ENCODE measurements at places on chromosomes 6 and 20.

GRCh38 chr6:169045486-169045885 lies 208.2 kb downstream of the THBS2 start:
- no peak for DNase-seq

GRCh38 chr20:63129991-63130657 lies 85.8 kb downstream of the YTHDF1 start:
- peak; percentile 2 for DNase-seq

DNA sequence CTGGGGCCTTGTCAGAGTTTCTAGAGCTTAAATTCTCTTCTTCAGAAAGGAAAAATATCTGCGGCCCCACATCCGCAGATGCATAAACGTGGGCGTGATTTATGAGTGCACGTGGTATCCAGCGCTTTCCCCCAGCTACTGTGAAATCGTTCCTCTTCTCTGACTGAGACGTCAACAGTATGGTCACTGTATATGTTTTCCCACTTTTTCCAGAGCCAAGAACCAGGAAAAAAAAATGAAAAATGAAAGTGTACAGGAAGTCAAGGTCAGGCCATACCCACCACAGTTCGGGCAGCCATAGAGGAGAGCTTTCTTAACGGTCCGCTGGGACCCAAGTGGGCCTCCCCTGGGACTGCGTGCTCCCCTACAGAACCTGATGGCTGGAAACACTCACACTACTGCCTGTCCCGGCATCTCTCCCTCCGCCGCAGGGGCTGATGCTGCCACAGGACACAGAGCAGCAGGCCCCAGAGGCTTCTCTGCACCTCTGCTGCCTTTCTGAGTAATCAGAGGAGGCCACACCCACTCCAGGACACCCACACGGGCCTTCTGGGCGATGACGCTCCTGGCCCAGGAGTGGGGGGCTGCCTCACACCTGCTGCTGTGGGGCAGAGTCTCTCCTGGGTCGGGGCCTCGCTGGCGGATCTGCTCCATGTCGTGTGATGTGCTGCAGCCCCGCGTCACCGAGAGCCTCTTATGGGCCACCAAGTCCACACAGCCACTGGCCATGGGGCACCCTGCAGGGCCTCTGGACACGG lies 16.4 kb upstream of the STX16 start:
- no peak for DNase-seq

DNA sequence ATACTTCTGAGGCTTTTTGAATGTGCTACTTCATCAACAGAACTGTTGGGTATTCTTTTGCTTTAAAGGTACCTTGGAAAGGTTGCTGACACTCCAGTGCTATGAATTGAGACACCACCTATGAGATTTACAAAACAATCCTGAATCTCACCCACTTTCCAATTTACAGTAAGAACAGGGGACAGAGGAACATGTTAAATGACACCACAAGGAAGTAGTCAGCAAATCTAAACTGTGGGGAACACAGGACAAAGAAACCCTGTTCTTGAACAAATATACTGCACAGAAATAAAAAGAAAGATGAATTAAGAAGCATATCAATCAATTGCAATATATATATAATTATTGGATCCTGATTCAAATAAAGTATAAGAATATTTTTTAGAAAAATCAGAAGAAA lies 216.7 kb upstream of the ARID1B start:
- no peak for DNase-seq

GRCh38 chr6:108518714-108519576 lies 41.8 kb upstream of the FOXO3 start:
- DNase-seq = no peak

DNA sequence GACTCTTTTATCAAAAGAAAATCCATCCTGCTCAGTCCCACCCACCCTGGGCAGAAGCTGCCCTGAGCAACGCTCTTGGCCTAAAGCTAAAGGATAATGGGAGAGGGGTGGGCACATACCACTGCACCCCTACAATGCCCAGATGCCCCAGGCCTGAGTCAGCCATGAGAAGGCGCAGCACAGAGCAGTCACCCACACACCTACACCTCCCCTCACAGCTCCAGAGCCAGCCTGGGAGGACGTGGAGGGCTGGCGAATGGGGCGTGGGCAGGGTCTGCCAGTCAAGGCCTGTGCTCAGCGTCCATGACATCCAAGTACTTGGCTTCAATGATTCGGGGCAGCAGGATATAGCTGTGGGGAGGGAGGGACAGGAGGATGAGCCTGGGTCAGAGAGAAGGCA lies 11.5 kb downstream of the SLC4A11 start:
- no peak for DNase-seq

DNA sequence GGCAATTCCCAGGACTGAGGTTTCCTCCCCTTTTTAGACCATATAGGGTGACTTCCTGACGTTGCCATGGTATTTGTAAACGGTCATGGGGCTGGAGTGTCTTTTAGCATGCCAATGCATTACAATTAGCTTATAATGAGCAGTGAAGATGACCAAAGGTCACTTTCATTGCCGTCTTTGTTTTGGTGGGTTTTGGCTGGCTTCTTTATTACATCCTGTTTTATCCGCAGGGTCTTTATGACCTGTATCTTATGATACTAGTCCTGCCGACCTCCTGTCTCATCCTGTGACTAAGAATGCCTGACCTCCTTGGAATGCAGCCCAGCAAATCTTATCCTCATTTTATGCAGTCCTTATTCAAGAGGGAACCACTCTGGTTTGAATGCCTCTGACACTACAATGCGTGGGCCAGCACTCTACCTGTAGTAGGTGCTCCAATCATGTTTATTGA lies 190.1 kb downstream of the KCNQ5 start:
- no peak for DNase-seq

- DNase-seq = no peak
Measured at GRCh38 chr20:45774945-45775344, 16.7 kb downstream of the WFDC3 start.

GRCh38 chr6:29666826-29667130 lies 9.9 kb downstream of the MOG start:
- DNase-seq = no peak

DNA sequence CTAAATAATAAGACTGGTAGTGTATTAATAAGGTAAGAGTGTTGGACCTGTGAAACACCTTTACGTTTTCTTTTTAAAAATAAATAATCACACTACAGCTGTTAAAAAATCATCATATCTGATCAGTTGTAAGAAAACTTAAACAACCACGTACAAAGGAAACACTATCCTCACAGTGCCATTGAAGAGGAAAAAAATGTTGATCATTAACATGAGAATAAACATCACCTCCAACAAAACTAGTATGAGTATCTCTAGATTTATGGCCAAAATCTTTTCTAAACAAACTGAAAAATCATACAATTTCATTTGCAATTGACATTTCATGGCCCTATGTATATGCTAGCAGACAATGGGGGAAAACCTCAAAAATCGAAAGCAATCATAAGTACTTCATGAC lies 590 bp downstream of the EYS start:
- DNase-seq = no peak

DNA sequence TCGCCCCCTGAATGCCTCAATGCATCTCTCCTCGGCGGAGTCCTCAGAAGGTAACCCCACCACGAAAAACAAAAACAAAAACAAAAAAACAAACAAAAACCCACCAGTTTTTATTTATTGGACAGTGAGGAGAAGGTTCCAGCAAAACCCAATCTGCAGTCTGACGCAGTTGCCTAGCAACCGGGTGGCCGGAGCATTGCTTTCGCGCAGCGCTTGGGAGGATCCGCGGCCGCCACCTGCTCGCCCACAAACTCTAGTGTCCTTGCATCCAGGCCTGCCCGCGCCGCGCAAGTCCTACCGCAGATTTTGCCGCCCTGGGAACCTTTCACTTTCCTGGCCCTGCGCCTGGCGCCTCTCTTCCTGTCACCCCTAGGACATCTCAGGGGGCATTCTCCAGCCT lies 17.6 kb downstream of the TFAP2B start:
- no peak for DNase-seq

GRCh38 chr6:8268606-8269005 lies 166.3 kb upstream of the EEF1E1 start:
- no peak for DNase-seq

GRCh38 chr6:20317430-20317829 lies 84.2 kb upstream of the E2F3 start:
- DNase-seq = no peak

DNA sequence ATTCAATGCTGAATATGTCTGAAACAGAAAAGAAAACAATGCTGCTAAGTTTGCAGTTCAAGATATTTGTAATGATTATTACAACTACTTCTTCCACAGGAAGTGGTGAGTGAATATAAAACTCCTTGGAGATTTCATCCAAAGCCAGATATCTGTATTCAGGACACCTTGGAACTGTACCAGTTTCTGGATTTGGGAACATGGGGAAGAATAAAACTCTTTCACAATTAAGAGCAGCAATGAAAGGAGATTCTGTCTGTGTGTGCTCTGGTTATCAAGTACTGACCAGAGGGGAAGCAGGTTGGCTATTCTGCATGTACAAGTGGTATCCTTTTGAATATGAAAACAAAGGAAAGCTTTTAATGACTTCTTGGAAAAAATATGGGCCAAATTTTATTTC lies 21.1 kb downstream of the ELOVL2 start:
- no peak for DNase-seq

DNA sequence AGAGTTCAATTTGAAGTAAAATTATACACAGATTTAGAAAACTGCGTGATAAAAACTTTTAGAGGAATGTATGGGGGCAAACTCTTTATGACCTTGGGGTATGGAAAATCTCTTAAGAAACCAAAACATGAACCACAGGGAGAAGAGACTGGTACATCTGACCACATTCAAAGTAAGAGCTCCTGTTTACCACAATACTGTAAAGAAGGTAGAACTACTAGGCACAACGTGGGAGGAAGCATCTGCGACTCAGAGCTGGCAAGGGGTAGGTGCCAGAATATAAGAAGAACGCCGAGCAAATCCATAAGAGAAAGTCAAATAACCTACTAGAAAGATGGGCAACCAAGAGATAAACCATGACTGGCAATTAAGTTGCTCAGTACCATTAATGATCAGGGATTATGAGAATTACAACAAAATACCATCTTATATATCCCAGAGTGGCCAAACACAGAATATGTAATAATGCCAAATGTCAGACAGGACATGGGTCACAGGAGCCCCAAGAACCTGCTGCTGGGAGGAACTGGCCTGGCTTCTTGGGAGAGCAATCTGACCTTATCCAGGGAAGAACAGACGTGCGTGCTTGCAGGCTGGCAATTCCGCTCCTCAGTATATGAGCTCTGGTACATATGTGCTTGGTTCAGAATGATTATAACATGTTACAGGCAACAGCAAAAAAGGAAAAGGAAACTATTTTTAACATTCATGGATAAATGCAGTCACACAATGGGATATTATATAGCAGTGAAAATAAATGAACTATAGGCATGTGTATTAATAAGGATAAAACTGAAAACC lies 50.2 kb downstream of the INSM1 start:
- DNase-seq = no peak

- DNase-seq = no peak
Measured at GRCh38 chr6:93183531-93183972, 235.8 kb downstream of the EPHA7 start.

DNA sequence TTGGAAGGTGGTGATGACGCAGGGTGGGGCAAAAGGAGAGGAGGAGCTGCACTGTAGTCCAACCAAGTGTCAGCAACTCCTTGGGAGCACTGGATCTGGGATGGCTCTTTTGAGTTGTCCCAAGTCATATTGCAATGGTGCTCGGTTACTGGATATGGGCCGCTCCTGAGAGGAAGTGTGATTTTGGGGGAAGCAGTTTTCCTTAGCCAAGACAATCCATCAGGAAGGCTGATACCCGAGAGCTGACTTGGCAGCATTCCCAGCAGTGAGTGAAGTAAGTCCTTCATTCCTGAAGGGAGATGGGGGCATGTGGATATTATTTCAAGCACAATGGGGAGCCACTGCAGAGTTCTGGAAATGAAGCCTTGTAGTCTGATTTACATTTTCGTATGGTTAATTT lies 354.1 kb downstream of the RFPL4B start:
- no peak for DNase-seq

- DNase-seq = no peak
Measured at GRCh38 chr6:112710710-112711109, 363.6 kb downstream of the RFPL4B start.

GRCh38 chr6:150848400-150848799 lies 17.1 kb upstream of the MTHFD1L start:
- DNase-seq = no peak

- DNase-seq = no peak
Measured at GRCh38 chr6:152351110-152351509, 286.1 kb downstream of the SYNE1 start.

DNA sequence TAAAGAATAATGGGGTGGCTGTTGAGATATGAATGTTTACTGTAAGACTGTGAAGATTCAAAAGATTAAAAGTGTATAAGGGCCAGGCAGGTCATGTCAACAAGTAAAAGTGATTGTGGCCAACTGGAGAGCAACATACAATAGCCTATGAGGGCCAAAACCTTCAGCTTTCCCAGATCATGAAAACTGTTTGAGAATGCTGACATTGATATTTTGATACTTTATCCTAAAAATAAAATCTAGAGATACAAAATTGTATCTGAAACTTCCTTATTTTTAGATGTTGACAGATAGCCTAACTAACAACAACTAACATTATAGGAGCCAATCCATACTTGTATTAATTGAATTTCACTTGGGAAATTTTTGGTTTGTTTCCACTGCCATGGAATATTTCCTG lies 70.3 kb upstream of the PAK5 start:
- DNase-seq = no peak

- no peak for DNase-seq
Measured at GRCh38 chr20:56808732-56809131, 179.6 kb downstream of the TFAP2C start.

DNA sequence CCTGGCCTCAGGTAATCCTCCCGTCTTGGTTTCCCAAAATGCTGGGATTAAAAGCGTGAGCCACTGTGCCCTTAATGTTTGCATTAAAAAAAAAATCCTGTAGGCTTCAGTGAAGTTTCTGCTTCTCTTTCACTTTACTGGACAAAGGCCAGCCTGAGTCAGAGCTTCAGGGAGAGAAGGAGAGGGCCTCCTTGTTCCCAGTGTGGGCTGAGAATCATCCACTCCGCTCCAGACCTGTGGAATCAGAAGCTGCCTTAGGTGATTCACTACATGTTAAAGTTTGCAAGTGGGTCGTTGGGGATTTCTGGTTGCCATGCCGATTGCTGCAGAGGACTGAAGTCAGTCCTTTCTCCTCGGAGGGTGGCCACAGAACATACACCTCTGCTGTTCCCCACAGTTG lies 113.3 kb upstream of the EEF1E1 start:
- DNase-seq = no peak

DNA sequence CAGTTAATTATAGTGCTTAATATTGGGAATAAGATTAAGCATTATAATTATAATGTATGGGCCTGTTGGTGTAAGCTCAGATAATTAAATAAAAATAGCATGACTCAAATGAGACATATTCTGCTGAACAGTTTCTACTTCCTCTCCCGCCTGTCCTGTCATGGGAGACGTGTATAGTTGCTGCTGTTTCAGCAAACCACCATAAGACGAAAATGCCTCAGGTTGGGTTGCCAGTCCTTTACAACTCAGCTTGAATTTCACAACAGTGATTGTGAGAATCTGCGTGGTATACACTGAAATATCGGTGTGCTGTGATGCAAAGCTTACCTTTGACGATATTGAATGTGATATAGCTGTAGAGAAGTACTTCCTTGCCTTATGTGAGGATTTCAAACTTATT lies 99.5 kb downstream of the POPDC3 start:
- DNase-seq = no peak
